ENCODE measurements at places on chromosomes 12 and 14.

- DNase-seq, result no peak
These were observed 3.7 kb downstream of the MYH6 start for GRCh38 chr14:23404331-23404900.

DNA sequence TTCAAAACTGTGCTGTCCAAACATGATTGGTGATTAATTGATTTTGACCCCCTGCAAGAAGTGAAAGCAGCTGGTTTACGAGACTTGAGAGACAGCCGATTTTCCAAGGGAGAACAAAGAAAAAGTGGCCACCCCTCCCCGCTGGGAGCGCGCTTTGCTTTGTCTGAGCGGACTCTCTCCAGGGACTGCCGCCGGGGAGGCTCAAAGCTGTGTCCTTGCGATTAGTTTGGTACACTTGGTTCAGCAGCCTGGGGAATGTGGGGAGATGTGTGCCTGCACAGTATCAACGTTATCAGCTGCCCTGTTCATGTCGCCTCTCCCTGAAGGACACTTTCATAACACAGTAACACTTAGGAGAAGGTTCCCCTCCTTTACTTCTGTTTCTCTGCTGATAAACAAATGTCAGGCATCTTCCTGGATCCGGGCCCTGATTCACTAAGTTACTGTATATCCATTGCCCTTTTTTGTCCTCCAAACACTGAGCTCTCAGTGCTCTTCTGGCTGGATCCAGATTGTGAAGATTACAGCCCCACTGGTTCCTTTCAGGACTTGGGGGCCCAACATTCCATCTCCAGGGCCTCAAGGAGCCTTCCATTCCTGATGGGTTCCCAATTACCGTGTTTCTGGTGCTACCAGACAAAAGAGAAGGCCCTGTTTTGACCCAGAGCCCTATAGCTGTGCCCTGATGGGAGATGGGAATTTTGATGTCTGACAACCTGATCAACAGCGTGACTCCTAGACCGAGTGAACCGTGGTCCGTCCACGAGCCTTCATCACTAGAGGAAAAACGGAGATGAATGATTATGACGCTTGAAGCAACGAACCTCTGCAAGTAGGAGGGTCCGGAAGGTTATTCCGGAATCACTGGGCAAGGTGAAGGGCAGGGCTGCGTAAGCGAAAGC is 31.7 kb upstream of the TUBA1C start:
- DNase-seq, result no peak

DNA sequence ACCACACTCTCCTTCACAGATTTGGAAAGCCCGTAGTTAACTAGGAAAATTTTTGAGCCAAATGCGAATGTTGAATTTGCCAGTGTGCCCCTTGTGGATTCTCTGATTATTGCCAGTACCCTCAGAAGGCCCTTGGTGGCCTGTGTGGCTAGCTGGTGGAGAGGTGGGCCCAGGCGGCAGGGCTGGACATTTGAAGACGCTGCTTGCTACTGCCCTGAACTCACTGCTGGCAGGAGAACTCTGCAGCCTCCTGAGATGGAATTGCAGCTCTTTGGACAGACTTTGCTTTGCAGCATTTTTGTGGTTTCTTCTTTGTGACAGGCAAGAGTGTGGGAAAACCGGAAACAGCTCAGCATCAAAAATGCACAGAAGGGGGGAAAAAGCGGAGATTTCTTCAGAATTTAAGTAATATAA is 97.6 kb downstream of the TGFB3 start:
- DNase-seq, result peak; percentile 83

DNA sequence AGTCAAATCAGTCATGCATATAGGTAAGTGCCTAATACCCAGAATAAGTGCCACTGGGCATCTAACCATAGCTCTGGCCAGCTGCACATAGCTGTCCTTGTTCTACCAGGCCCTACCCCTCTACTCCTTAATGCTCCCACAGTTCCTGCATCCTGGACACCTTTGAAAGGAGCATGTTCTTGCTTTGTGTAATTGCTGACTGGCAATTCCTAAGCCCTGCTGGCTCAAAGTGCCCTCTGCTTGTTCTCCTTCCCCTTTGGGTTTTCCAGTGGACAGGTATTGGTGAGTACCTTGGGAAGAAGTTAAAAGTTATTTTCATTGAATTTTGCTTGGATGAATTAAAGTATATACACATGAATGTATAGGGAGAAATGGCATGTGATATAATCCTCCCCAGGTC is 516.4 kb downstream of the ETNK1 start:
- no peak for DNase-seq

DNA sequence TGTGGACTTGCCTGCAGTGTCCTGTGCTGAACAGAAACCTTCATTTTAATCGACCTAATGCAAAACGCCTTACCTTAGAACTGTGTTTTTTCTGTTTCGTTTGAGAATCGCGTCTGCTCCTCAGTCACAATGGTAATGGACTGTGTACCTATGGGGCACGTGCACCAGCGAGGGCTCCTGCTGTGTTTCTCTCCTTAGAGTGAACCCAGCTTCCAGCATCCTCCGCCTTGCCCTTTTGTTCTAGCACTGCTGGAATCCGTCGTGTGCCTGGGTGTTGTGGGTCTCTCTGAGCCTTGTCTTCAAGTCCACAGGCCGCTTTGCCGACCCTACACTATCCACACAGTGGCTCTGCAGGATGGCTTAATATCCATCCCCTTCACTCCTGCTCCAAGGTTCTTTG is 3.6 kb downstream of the AMN start:
- DNase-seq, result no peak

DNA sequence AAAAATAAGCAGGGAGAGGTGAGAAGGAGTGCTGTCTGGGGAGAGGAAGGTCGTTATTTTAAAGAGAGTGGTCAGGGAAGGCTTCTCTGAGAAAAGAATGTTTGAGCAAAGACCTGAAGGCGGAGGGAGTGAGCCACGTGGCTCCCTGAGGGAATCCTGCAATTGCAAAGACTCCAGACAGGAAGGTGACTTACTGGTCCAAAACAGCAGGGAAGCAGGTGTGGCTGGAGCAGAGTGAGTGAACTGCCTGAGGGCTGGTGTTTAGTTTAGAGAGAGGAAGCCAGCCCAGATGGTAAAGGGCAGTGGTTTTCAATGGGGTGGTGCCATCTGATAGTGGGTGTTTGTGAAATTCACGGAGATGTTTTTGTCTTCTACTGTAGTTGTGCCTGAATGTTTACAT is 58.8 kb upstream of the LTA4H start:
- DNase-seq, result no peak

DNA sequence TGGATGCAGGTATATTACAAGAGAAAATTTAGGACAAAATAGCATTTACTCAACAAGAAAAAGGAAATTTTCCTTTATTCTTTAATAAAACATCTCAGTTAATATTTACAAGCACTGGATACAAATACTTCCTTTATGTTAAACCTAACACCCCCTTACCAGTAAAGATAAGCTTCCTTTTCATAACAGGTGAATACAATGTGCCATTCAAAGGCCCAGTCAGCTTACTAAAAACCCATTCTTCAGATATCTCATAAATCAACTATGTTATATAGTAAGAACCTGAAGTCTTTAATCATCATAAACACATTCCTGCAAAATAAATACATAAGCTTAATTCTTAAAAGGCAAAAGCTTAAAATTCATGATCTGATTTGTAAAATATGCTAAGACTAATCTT is 52.6 kb downstream of the LRP6 start:
- DNase-seq, result no peak

DNA sequence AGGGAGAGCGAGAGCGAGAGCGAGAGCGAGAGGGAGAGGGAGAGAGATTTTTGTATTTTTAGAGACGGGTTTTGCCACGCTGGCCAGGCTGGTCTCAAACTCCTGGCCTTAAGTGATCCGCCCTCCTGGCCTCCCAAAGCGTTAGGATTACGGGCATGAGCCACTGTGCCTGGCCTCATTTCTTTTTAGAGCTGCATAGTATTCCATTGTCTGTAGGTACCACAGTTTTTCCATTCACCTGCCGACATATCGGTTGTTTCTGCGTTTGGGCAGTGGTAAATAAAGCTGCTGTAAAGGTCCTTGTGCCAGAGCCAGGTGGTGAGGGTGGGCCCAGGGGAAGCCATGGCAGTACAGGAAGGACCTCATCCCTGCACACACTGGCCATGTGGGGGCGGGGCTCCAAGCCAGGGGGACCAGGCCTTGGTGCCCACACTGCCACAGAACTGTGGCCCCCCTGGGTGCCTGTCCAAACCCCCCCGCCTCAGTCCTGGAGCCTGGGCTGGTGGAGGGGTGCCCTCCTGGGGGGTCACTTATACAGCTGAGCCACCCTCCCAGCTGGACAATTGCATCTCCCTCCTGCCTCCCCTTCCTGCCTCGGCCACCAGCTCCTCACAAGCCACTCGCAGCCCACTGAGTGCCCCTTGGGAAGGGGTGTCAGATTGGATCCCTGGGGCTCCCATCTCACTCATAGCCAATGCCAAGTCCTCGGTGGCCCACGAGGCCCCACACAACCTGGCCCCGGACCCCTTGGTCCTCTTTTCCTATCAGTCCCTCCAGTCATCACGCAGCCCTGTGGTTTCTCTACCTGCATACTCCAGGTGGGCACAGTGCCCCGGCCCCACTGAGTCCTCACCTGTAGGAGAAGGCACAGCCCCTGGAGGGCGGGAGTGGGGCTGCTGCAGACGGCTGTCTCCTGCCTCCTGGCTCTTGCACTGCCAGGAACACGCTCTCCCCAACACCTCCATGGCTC is 1.7 kb upstream of the PUS1 start:
- no peak for DNase-seq

GRCh38 chr12:50057000-50057841 is at the start of gene ASIC1:
TSS of gene ASIC1 (plus strand) at chr12:50057596. CDS start at chr12:50058767, 1,171 bp downstream.
- no peak for DNase-seq

DNA sequence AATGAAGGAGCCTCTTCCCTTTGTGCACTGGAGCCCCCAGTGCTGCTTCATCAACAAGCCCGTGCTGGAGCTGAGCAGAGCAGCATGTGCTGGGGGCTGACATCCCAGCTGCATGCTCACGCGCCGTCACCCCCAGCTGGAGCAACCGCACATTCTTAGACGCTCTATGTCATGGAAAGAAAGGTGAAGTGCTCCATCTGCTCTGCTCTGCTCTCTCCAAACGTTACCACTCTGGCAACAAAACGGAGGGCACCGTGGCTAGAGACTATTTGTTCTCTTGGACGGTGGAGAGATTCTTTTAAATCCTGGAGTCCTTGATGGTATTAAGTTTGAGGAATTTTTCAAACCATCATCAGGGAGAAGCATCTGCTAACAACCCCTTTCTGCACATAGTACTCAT is 208.4 kb downstream of the C12orf75 start:
- no peak for DNase-seq

GRCh38 chr14:71713451-71713850 is 218.8 kb upstream of the RGS6 start:
- DNase-seq, result no peak

- no peak for DNase-seq
These were observed 152.8 kb upstream of the DHRS4 start for GRCh38 chr14:23800811-23801210.

GRCh38 chr12:62331306-62331705 is 71.1 kb downstream of the USP15 start:
- DNase-seq, result no peak

- no peak for DNase-seq
These were observed 76.4 kb upstream of the TMEM132C start for GRCh38 chr12:128190614-128191013.

GRCh38 chr14:102868956-102869547 is 53.4 kb upstream of the AMN start:
- no peak for DNase-seq

GRCh38 chr12:105116969-105117368 is 9.4 kb downstream of the WASHC4 start:
- DNase-seq, result no peak

DNA sequence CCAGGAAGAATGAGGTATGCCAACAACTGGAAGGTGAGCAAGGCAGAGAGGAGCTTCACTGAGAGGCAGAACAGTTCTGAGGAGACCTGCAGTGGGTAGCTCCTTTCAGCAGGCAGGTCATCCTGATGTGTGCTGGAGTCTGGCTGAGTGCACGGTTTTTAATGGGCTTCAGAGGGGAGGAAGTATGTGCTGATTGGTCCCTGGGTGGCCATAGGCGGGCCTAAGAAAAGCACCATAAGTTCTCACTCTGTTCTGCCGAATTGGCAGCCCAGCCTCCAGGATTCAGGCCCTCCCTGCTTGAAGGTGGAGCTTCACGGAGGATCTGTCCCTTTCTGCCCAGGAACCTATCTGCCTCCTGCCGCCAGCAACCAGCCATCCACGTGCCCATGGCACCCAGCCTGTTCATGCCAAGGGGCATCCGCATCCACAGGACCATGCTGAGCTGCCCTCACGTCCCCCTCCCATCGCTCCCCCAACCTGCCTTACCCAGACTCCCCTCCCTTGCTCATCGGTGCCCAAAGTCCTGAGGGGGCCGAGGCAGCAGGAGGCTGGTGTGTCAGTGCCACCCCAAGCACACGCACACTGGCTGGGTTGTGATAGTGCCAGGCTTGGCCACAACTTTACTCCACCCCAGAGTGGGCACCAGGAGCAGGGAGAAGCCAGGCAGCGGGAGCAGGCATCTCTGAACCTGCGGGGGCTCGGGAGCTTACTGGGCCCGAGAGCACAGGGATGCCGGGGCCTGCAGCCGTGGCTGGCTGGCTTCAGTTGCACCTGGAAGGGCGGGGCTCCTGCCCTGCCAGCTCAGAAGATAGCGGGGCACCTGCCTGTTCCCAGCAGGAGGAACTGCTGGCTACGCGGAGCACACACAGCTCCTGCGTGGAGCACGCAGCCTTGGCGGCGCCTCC is 608.4 kb upstream of the FOXG1 start:
- no peak for DNase-seq

DNA sequence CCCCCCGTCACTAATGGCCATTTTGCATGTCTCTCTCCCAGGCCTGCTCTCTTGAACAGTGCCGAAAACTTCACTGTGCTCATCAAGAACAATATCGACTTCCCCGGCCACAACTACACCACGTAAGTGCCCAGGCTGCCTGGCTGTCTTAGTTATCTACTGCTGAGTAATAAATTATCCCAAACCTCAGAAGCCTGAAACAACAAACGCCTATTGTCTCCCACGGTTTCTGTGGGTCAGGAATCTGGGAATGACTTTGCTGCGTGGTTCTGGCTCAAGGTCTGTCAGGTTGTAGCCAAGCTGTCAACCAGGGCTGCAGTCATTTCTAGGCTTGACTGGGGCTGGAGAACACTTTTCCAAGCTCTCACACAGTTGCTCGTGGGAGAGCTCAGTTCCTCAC is 32.6 kb downstream of the P2RX7 start:
- DNase-seq, result no peak

DNA sequence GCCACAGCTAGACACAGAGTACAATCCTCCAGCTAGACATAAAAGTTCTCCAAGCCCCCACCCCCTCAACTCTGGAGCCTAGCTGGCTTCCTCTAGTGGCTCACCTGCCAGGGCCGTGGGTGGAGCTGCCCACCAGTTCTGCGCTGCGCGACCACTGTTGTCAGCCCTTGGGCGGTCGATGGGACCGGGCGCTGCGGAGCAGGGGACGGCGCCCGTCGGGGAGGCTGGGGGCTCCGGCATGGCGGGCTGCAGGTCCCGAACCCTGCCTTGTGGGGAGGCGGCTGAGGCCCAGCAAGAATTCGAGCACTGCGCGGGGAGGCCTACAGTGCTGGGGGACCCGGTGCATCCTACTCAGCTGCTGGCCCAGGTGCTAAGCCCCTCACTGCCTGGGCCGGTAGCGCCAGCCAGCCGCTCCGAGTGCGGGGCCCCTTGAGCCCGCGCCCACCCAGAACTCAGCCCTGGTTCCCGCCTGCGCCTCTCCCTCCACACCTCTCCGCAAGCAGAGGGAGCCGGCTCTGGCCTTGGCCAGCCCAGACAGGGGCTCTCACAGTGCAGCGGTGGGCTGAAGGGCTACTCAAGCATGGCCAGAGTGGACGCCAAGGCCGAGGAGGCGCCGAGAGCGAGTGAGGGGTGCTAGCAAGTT is 51.0 kb downstream of the RTN1 start:
- no peak for DNase-seq

GRCh38 chr12:80553316-80553715 is 109.3 kb downstream of the PTPRQ start:
- DNase-seq, result peak; percentile 36

- DNase-seq, result no peak
These were observed 12.0 kb downstream of the KIAA0586 start for GRCh38 chr14:58439476-58439875.
